ENCODE measurements at places on chromosomes 13 and 19. TPM values are rescaled to one million over a fixed set of nuclear protein-coding genes. Genes with fewer than 3 reads are reported as not detected.

- DNase-seq, result peak; percentile 21
Measured at GRCh38 chr13:75788481-75788981, 152.4 kb downstream of the LMO7 start.

DNA sequence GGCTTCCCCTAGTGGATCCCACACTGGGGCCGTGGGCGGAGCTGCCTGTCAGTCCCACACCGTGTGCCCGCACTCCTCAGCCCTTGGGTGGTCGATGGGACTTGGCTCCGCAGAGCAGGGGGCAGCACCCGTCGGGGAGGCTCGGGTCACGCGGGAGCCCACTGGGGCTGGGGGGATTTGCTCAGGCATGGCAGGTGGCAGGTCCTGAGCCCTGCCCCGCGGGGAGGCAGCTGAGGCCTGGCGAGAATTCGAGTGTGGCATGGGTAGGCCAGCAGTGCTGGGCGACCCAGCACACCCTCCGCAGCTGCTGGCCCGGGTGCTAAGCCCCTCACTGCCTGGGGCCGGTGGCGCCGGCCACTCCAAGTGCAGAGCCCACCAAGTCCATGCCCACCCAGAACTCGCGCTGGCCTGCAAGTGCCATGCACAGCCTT is 481.7 kb upstream of the PRR20A start:
- no peak for DNase-seq

DNA sequence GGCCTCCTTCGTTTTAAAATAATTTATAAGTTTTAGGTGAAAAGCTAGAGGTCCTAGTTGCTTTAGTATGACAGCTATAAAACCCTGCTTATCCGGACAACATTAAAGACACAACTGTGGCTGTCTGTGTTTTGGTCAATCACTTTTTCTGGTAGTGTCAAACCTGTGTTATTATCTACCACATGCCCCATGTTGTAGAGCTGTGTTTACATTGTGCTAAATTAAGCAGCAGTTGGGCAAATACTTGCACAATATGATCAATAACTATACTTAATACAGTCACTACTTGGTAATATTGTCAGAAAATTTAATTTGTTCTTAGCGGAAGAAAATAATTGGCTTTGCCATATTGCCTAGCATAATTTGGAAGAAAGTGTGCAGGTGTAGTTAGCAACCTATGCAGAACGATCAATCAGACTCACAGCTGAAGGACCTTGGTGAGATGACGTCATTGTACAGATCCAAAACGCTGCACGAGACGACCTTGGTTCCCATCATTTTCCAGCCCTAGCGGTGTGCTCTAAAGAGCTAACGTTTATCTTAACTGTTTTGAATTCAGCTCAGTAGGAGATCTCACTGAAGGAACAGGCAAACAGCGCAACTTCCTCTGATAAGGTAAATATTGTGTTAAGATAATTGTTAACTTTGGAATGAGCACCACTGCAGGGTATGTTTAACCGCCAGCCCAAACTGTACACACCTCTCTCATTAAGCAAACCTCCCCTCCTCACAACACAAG is 476.6 kb downstream of the IRS2 start:
- no peak for DNase-seq

GRCh38 chr19:16897029-16897855 is 8.4 kb downstream of the F2RL3 start:
- peak; percentile 97 for DNase-seq

DNA sequence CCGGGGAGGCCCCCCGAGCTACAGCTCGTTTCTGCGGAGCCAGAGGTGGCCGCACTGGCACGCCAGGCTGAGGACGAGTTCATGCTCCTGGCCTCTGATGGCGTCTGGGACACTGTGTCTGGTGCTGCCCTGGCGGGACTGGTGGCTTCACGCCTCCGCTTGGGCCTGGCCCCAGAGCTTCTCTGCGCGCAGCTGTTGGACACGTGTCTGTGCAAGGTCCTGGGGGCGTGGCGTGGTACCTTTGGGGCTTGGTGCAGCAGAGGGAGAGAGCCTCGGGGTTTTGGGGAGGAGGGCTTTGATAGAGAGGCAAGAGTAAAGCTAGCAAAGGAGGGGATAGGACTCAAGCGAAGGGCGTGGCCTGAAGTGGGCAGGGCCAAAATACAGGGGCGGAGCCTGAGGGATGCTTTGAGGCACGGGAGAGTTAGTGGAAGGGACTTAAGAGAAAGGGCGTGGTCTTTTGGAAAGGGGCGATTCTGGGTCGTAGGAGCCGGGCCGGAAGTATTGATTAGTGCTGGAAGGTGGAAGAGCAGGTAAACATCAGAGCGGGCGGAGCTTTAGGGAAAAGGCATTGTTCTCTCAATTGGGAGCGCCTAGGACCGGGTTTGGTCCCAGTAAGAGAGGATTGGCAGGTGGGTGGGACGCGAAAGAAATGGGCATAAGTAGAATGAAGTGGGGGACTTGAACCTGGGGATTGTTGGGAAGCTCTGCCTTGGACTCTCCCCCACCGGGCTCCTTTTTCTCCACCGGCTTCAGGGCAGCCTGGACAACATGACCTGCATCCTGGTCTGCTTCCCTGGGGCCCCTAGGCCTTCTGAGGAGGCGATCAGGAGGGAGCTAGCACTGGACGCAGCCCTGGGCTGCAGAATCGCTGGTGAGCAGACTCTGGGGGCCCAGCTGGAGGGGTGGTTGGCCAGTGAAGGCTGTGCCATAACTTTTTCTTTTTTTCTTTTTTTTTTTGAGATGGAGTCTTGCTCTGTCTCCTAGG is 1.2 kb downstream of the PPM1N start:
- peak; percentile 36 for DNase-seq

- DNase-seq, result no peak
Measured at GRCh38 chr13:36258831-36259230, 38.8 kb downstream of the CCDC169 start.

DNA sequence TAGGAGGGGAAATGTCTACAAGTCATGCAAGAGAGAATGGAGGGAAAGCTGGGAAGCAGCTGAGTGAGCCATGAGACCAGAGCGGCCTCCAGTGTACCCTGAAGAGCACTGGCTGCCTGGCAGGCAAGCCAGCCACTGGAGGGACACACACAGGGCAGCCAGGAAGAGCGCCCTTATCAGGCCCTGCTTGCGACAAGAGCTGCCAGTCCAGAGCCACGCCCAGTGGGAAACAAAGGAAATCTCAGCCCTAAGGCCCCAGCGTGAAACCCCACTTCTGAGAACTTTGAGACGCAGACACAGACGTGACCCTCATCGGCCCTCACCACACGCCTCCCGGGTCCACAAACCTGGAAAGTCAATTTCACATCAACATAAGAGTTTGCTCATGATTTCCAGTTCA is 105.0 kb downstream of the STK24 start:
- no peak for DNase-seq

- DNase-seq, result peak; percentile 90
Measured at GRCh38 chr19:12946092-12946721, 545 bp downstream of the RAD23A start.

GRCh38 chr19:17197666-17198065 is 17.5 kb upstream of the USE1 start:
- DNase-seq, result no peak

- peak; percentile 62 for DNase-seq
Measured at GRCh38 chr19:47430041-47430802, 10.9 kb upstream of the MEIS3 start.

DNA sequence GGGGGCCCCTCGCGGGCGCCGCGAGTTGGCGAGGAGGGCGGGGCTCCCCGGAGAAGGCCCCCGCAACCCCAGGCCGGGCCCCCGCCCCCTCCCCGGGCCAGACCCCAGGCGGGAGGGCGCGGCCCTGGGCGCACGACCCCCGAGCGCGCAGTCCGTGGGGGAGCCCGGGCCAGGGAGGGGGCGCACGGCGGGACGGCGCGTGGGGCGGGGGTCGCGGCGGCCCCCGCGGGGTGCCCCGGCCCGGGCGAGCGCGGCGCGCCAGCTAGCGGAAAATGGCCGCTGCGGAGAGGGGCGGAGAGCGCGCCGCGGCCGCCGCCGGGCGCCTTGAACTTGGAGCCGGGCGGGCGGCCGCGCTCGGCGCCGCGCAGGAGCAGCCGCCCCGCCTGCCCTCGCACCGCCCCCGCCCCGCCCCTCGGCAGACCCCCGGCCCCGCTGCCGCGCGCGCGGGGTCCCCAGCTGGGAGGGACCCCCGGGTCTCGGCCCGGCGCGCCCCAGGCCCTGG is 6.4 kb upstream of the NFIC start:
- DNase-seq, result peak; percentile 55

- no peak for DNase-seq
Measured at GRCh38 chr13:27774651-27775050, 17.6 kb upstream of the GSX1 start.

GRCh38 chr13:94673851-94674250 is 38.5 kb downstream of the SOX21 start:
- DNase-seq, result no peak

GRCh38 chr19:1206864-1207450 is 1.4 kb downstream of the STK11 start:
- peak; percentile 47 for DNase-seq

- no peak for DNase-seq
Measured at GRCh38 chr13:84648069-84648640, 765.9 kb upstream of the SLITRK1 start.

DNA sequence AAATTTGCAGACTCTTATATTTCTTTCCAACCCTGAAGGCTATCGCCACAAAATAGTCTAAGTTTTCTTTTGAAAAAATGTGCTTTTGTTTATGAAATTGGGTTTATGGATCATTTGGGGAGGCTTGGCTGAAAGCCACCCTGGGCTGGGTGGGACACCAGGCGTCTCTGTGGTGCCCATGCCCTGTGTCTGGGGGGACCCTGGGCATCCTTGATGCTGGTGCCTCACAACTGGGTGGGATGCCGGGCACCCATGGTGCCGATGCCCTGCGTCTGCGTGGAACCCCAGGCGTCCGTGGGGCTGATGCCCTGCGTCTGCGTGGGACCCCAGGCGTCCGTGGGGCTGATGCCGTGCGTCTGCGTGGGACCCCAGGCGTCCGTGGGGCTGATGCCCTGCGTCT is 105.0 kb downstream of the RAB20 start:
- DNase-seq, result no peak

- DNase-seq, result no peak
Measured at GRCh38 chr13:59623206-59623915, 540.4 kb downstream of the DIAPH3 start.

- DNase-seq, result no peak
Measured at GRCh38 chr19:21751384-21751783, 16.0 kb downstream of the ZNF100 start.

- DNase-seq, result peak; percentile 71
Measured at GRCh38 chr13:48626077-48626449, 27.7 kb upstream of the CYSLTR2 start.

DNA sequence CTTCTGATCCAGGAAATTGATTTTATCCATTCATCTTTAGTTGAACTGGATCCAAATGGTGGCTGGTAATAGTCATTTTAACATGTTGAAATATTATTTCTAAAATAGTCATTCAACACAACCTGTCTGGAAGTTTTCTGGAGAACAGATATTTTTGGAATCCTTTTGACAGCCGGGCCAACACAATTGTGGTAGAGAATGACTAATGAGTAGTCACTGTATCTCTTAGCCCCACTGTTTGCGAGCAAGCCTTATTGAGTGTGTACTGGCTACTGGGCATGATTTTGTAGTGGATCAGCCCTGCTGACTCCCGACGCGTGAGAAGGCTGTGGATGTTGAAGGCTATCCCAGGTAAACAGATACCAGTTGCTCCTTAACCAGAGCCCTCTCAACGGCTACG is 383.4 kb downstream of the ZNF536 start:
- DNase-seq, result no peak

GRCh38 chr13:49134305-49134704 is 85.8 kb upstream of the MLNR start:
- DNase-seq, result no peak

DNA sequence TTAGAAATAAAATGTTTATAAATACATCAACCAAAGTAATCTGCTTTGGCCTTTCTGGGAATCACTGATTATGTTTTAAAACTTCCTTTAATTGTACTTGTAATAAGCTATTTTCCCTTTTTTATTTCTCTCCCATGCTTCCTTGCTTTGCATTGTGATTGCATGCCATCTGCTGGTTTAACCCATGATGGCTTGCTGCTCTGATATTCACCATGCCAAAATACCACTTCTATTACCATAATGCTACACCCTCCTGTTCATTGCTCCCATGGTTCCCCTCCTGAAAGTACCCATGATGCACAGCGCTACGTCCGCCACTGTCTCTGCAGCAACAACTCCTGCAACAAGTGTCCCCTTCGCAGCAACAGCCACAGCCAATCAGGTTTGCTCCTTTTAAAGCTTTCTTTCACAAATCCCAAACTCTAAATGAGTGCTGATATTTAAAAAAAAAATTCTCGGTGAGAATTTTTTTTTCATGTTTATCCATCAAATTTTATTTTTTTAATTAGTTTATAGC is 67.7 kb upstream of the RAP2A start:
- DNase-seq, result peak; percentile 20

- no peak for DNase-seq
Measured at GRCh38 chr19:15487038-15487437, 7.7 kb upstream of the PGLYRP2 start.

DNA sequence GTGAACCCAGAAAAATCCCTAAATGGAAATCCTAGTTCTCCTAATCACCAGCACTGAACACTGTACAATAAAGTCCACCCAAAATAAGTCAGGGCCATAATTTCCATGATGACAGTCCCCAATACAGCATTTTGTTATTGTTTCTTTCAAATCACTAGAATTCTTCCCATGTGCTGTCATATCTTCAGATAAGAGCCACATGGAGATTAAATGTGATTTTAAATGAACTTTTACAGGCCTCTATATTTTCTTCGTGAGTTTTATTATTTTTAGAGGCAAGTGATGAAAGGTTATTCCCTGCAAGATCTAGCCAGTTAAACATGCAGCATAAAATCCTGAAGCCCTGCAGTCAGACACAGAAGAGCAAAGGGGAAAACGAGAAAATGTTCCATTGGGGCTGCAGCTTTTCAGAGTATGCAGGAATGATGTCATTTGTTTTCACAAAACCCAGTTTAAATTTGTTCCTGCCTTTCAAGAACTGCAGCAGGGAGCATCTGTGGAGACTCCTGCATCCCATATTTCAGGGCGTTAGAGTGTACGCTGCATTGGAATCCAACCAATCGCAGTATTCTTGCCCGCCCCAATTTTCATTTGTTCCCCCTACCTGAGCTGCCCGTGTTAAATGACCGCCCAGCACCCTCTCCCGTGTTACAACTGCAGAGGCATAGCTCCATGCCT is 167.2 kb upstream of the KLF12 start:
- no peak for DNase-seq

The ZNF99 gene
- not detected for total RNA-seq

The EFNA2 gene
- total RNA-seq, result not detected

The ELSPBP1 gene
- not detected for total RNA-seq

The SBK2 gene
- total RNA-seq, result not detected

The GZMM gene
- total RNA-seq, result not detected

The EFNB2 gene
- total RNA-seq, result 121 TPM

The JAK3 gene
- 3.2 TPM for total RNA-seq

The KL gene
- 1.0 TPM for total RNA-seq

The MISP3 gene
- under 0.01 TPM for total RNA-seq

The ASPDH gene
- total RNA-seq, result not detected

The ZNF208 gene
- total RNA-seq, result 0.34 TPM

The ZNF729 gene
- total RNA-seq, result not detected

The CPB2 gene
- total RNA-seq, result not detected

The RNF113B gene
- total RNA-seq, result not detected

Measured in dermis blood vessel endothelial cell (primary cell).